ENCODE measurements at places on chromosomes 2 and 18.

GRCh38 chr2:140654565-140654964, 1476.3 kb downstream of the LRP1B start:
- no peak for DNase-seq

GRCh38 chr2:31253356-31254131, 19.6 kb downstream of the EHD3 start:
- no peak for DNase-seq

- DNase-seq = no peak
These were observed 94.5 kb upstream of the HAAO start for GRCh38 chr2:42886921-42887320.

DNA sequence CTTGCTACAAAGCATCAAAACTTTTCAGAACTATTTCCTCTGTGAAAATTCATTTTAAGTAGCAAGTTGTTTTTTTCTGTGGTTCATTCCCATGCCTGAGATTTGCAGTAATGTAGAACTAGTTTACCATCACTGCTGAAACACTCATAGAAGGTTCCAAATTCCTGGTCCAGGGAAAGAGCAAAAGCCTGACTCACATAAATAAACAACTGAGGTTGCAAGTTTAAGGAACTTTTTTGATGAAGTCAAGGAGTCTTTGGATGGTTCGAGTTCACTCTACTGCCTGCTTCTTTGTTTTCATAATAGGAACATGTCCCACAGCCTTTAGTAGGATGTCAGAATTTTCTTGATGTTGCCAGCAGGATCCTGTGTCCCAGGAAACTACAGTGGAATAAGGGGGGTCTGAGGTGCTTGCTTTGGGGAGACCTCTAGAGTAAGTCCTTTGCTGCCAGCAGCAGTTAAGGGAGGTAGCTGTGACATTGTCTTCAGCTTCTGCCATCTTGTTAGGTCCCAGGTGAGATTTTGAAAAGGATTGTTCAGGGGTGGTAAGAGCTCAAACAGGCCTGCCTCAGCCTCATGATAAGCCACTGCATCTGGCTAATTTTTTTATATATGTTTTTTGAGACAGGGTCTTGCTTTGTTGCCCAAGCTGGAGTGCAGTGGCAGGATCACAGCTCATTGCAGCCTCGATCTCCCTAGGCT, 43.9 kb downstream of the ACSL3 start:
- DNase-seq = no peak

GRCh38 chr2:75844651-75845050, 133.9 kb upstream of the GCFC2 start:
- DNase-seq = no peak

DNA sequence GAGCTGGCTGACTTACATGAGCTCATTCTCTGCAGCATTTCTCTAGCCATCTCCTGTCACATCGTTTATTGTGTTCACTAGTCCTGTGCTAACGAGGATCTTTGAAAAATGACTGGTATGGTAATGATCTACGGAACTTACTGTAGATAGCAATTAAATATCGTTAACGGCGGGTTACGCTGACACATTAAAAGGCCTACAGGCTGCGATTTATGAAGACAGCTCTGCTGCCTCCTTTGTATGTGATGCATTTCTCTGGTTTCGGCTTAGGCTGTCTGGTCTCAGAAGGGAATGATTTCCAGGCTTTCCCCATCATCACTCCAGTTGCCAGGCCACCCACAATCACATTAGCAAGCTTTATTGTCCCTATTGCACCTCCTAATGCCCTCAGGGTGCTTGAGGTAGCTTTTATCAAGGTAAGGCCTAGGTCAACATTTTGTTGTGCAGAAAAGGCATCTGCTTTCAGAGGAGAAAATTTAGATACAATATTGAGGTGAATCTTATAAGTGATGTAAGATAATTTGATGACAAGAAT, 284.4 kb downstream of the SOX11 start:
- DNase-seq = no peak

- DNase-seq = no peak
These were observed 620.6 kb upstream of the ID2 start for GRCh38 chr2:8061219-8061618.

- no peak for DNase-seq
These were observed 7.9 kb downstream of the IL1RN start for GRCh38 chr2:113135317-113135716.

- no peak for DNase-seq
These were observed 54.2 kb upstream of the TACR1 start for GRCh38 chr2:75253526-75253925.

DNA sequence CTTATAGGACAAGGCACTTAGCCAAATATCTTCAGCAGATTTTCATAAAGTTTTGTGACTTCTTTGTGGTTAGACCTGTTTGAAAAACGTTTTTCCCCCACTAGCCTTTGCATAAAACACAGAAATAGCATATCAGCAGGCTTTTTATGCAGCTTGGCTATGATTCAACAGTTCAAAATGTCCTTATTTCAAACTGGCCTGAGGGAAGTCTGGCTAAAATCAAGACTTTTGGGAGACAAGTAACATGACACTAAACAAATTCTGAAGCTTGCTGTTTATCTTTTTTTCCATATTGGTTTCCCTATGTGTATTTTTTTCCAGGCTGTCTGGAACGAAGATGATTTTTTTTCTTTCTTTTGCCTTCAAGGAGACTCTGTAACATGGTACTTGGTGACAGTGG, 95.1 kb upstream of the L3MBTL4 start:
- DNase-seq = no peak

All from NCI-H2107 (cell line).